ENCODE measurements at places on chromosomes 4 and X.

GRCh38 chr4:139675651-139676050 lies 10.0 kb downstream of the MGST2 start:
- no peak for ATAC-seq

- ATAC-seq, result no peak
These were observed 40.5 kb downstream of the SETD7 start for GRCh38 chr4:139515531-139515958.

DNA sequence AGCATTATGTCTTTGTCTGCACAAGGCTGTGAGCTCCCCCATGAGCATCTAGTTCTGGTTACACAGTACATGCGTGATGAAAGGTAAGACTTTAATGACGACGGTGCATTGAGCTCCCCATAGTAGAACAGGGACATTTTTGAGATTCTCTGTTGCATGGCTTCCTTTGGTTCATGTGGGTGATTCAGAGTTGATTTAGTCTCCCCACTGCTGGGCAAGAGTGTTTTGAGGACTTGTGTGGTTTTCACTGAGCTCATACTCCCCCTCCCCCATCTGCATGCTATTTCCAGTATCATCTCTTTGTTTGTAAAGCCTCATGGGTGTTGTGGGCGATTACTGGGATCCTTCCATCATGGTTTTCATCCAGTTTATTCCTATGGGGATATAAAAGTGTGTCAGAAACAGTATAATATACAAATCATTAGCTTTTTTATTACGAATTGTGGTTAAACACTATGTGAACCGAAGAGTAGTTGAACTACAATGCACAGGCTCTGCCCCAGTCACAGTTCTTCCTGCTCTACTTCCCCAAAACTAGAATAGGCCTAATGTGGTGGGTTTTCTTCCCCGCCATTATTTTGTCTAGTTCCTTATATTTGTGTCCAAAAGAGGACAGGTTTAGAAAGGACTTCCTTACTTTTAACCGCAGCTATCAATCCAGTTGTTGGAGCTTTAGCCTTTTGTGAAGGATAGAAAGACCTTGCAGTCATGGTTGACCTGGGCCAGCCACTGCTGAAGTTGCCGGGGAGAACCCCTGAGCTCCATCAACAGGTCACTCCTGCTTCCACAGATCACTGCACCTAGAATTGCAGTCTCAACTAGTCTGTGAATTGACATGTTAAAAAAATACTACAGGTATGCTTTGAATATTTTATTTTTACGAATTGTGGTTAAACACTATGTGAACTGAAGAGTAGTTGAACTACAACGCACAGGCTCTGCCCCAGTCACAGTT lies 30.4 kb downstream of the KIT start:
- no peak for ATAC-seq

GRCh38 chrX:39677978-39678791 lies 419.6 kb downstream of the BCOR start:
- ATAC-seq, result no peak

DNA sequence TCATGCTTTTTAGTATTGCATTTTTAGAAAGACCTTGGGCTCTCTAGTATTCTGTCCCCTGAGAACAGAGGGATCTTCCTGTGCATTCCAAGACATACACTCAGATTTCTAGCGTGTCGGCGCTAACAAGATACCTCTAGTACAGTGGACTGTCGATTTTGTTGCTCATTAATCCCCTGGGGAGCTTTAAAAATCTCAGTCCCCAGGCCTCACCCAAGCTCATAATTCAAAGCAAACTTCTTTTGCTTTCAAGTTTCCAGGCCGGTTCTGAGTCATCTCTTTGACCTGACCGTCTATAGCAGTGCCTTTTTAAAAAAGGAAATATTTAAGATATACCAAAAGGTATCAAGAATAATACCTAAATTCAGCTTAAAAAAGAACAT lies 137.0 kb downstream of the AMMECR1 start:
- ATAC-seq, result peak; percentile 37

- peak; percentile 55 for ATAC-seq
These were observed 158.0 kb upstream of the FAT1 start for GRCh38 chr4:186881521-186882220.
